ENCODE measurements at places on chromosomes 6 and 20.

DNA sequence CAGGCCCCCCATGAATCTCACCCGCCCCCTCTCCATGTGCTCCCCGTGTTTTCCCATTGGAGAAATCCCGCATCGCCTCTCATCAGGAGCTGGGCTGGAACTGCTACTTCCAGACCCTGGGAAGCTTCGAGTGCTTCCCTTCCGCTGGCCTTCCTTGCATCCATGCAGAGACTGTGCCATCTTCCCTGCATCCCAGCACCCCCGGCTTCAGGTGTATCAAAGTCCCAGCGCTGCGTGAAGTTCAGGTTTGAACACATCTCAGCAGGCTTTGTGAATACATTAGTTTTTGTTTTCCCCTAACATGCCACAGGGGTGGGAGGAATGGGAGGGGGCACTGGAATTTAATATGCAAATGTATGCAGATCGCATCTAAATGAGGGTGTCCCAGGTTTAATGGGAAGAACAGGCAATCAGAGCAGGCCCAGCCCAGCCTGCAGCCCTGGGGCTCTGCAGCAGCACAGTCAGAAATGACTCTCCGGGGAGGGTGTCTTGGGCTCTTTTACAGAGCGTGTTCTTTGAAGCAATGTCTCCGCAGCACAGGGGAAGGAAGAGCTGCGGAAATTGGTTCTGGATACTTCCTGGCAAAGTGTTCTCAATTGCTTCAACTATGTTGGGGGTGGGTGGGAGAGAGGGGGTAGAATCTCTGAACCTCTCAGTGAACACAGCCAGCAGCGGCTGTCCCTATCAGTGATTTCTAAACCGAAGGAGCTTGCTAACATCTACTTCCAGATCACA lies 8.3 kb upstream of the MMP9 start:
- H3K36me3 ChIP-seq = no peaks in the 10 kb centered on the region
- DNase-seq = no peak
- no peaks in the 10 kb centered on the region for H3K27me3 ChIP-seq
- H3K4me1 ChIP-seq = peaks cover 3% of the 10 kb centered on the region

DNA sequence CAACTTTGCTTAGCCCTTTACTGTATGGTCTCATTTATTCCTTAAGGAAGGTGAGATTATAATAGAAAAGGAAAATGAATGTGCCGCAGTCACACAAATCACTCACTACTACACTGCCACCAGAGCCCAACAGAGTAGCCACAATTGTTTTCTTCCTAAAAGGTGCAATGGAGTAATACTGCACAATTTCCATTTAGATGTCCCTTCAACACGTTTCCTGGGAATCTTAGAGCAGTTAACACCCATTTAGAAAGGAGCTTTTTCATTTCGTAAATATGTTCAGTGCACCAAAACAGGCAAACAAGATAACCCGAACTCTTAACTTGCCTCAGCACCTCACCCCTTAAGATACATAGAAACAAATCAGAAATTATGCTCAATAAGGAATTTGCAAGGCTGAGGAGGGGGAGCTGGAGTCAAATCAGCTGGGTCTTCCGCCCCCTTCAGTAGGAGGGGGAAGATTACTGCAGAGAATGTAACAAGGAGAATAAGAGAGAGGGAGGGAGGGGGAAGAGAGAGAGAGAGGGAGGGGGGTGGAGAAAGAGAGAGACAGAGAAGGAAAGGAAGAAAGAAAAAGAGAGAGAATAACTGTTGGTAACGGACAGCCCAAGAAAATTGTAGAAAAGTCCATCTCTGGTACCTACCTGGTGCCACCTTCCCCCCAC lies 155.5 kb downstream of the BCAS1 start:
- peak overlapping the region; percentile 55 for H3K4me3 ChIP-seq
- peak overlapping the region; percentile 71 for H3K27ac ChIP-seq
- DNase-seq = no peak
- peaks cover 9% of the 10 kb centered on the region for H3K4me1 ChIP-seq

DNA sequence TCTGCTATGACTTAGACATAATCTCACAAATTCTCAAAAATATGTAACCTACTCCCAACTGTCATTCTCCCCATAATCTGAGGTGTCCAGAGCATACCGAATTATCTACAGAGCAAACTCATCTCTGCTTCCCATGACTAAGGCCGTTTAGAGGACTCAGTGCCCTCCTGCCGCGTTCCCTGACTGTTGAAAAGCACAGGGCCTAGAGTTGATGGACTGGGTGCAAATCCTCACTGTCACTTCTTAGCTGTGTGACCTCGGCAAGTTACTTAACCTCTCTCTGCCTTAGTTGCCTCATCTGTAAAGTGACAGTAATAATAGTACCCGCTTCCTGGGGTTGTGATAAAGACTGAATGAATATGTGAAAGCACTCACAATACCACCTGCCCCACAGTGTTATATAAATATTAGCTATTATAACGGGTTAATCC lies 4.7 kb upstream of the TUBB2A start:
- DNase-seq = no peak
- no peaks in the 10 kb centered on the region for H3K36me3 ChIP-seq
- no peaks in the 10 kb centered on the region for H3K27me3 ChIP-seq
- peak overlapping the region; percentile 86 for H3K27ac ChIP-seq
- peak overlapping the region; percentile 71 for H3K4me3 ChIP-seq
- H3K4me1 ChIP-seq = peaks cover 75% of the 10 kb centered on the region

DNA sequence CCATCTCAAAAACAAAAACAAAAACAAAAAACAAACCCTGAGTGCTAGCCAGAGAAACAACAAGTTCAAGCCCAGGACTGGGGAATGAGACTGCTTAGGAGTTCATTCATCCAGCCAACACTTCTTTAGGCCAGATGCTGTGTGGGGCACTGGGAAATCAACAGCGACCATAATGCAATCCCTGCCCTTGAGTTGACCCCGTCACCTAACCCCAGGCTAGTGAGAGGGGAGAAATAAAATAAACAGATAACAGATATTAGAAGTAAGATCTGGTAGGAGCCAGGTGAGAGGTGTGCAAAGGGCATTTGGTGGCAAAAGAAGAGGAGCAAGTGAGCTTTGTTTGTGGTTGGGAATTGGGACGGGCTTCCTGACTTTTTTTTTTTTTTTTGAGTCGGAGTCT lies 4.9 kb upstream of the RPL10A start:
- H3K4me3 ChIP-seq = no peak overlapping the region
- H3K4me1 ChIP-seq = peaks cover 2% of the 10 kb centered on the region
- H3K27ac ChIP-seq = no peak overlapping the region
- no peaks in the 10 kb centered on the region for H3K27me3 ChIP-seq
- peaks cover 10% of the 10 kb centered on the region for H3K36me3 ChIP-seq
- DNase-seq = no peak

- no peaks in the 10 kb centered on the region for H3K4me1 ChIP-seq
- DNase-seq = no peak
- no peak overlapping the region for H3K27ac ChIP-seq
- H3K4me3 ChIP-seq = no peak overlapping the region
Observed at GRCh38 chr6:12529364-12530019, 187.1 kb upstream of the PHACTR1 start.

- H3K4me3 ChIP-seq = no peak overlapping the region
- peak overlapping the region; percentile 97 for H3K27ac ChIP-seq
- H3K36me3 ChIP-seq = no peaks in the 10 kb centered on the region
Observed at GRCh38 chr6:56753811-56754210, 111.1 kb upstream of the DST start.

- no peak for DNase-seq
- H3K27me3 ChIP-seq = no peaks in the 10 kb centered on the region
- no peaks in the 10 kb centered on the region for H3K36me3 ChIP-seq
- H3K27ac ChIP-seq = no peak overlapping the region
- no peak overlapping the region for H3K4me3 ChIP-seq
Observed at GRCh38 chr6:30880698-30881252, 3.5 kb upstream of the DDR1 start.

- H3K27me3 ChIP-seq = no peaks in the 10 kb centered on the region
- H3K27ac ChIP-seq = no peak overlapping the region
- no peaks in the 10 kb centered on the region for H3K36me3 ChIP-seq
- DNase-seq = no peak
Observed at GRCh38 chr20:56208121-56208520, 40.4 kb upstream of the MC3R start.

GRCh38 chr6:45637611-45638257 lies 260.0 kb upstream of the SUPT3H start:
- H3K27me3 ChIP-seq = no peaks in the 10 kb centered on the region
- DNase-seq = no peak
- H3K4me3 ChIP-seq = no peak overlapping the region

GRCh38 chr6:8123236-8123635 lies 20.9 kb upstream of the EEF1E1 start:
- no peak overlapping the region for H3K4me3 ChIP-seq
- no peak overlapping the region for H3K27ac ChIP-seq
- H3K27me3 ChIP-seq = no peaks in the 10 kb centered on the region
- H3K4me1 ChIP-seq = peaks cover 8% of the 10 kb centered on the region
- no peaks in the 10 kb centered on the region for H3K36me3 ChIP-seq
- no peak for DNase-seq

GRCh38 chr6:108236791-108237190 lies 24.0 kb downstream of the SNX3 start:
- H3K36me3 ChIP-seq = no peaks in the 10 kb centered on the region
- H3K4me1 ChIP-seq = no peaks in the 10 kb centered on the region
- no peaks in the 10 kb centered on the region for H3K27me3 ChIP-seq
- no peak overlapping the region for H3K27ac ChIP-seq
- no peak for DNase-seq

DNA sequence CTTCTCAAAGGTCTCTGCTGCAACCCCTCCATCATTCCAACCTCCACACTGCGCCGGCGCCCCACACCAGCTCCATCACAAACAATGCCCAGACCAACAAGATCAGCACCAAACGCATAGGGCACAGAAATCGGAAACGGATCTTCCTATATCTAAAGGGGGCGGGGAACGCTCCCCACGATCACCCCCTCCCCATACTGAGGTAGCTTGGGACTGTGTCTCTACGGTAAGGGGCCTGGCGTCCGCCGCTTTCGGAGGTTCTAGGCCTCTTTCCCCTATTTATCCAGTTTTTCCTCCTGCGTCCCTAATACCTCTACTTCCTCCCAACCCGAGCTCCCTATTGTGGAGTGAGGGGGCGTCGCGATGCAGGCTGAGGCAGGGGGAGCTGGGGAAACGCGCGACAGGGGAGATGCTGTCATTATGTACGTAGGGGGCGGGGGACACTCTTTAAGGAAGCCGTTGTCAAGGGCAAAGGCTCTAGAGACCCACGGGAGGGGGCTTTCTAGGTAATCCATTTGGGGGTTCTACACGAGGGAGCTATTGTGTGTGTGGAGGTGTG lies 909 bp downstream of the DNAAF9 start:
- peak overlapping the region; percentile 64 for H3K4me3 ChIP-seq
- no peak for DNase-seq
- H3K27ac ChIP-seq = peak overlapping the region; percentile 46
- no peaks in the 10 kb centered on the region for H3K27me3 ChIP-seq
- peaks cover 20% of the 10 kb centered on the region for H3K4me1 ChIP-seq

GRCh38 chr6:156033598-156033997 lies 578.0 kb upstream of the NOX3 start:
- H3K4me3 ChIP-seq = no peak overlapping the region
- H3K4me1 ChIP-seq = no peaks in the 10 kb centered on the region
- no peak overlapping the region for H3K27ac ChIP-seq
- no peaks in the 10 kb centered on the region for H3K27me3 ChIP-seq
- no peaks in the 10 kb centered on the region for H3K36me3 ChIP-seq

DNA sequence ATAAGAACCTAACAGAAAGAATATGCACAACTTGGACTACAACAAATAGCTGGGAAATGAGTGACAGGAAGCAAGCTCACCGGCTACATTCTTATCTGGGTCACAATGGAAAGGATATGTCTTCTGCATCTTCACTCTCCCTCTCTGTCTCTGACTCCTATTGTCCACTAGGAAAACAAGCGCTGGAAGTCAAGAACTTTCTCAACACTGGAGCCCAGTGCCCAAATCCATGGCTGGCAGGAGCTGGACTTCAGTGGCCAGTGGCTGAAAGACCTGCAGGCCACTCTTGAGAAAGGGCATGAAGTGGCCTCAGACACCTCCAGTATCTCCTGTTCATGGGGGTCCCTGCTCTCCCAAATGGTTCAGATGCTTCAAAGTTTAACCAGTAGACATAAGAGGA lies 62.0 kb downstream of the FAM50B start:
- no peak overlapping the region for H3K27ac ChIP-seq
- no peaks in the 10 kb centered on the region for H3K27me3 ChIP-seq
- H3K36me3 ChIP-seq = no peaks in the 10 kb centered on the region
- peaks cover 40% of the 10 kb centered on the region for H3K4me1 ChIP-seq

DNA sequence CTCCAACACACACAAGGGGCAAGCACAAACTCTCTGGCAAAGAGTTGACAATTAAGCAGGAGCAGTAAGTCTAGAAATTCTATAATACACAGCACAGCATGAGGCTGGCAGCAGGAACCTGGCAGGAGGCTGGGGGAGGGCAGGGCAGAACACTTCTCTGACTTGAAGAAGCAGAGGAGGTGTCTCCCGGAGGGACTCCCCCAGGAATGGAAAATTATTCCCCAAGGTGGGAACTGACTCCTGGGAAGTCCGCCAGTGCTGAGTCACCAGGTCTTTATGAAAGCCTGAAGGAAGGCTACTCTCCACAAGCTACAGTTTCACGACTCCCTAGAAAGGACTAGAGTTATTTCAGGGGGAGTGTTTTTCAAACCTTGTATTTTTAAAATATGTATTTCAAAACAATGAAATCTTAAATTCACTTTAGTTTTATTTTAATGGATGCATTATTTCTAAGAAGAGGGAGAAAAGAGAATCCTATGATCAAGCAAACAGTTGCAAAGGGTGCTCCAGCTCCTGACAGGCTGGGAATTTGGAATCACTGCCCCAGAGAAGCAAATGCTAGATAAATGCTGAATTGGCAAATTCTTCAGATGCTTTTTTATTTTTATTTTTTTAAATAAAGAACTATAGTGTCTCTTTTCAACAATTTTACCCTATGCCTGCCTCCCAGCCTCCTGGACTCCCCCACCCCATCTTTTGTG lies 192.8 kb downstream of the LY86 start:
- no peaks in the 10 kb centered on the region for H3K36me3 ChIP-seq
- no peaks in the 10 kb centered on the region for H3K27me3 ChIP-seq
- H3K4me3 ChIP-seq = no peak overlapping the region
- peak overlapping the region; percentile 21 for H3K27ac ChIP-seq

GRCh38 chr20:24836041-24836533 lies 113.0 kb upstream of the CST7 start:
- no peaks in the 10 kb centered on the region for H3K36me3 ChIP-seq
- DNase-seq = no peak
- peaks cover 27% of the 10 kb centered on the region for H3K27me3 ChIP-seq
- H3K4me3 ChIP-seq = no peak overlapping the region

DNA sequence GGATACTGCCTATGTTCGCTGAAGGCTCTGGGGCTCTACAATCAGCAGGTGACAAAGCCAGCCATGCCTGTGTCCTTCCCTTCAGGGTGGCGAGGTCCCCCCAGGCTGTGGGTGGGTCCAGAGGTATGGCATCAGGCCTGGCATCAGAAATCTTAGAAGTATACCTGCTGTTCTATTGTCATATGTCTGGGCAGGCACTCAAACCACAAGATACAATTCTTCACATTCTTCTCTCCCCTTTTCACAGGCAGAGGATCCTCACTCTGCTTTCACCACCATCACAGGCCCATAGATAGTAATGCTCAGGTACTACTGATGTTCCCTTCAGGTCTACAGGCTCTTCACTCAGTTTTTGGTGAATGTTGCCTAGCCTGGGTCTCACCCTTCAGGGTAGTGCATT lies 1180.0 kb upstream of the CITED2 start:
- H3K27ac ChIP-seq = no peak overlapping the region
- H3K27me3 ChIP-seq = no peaks in the 10 kb centered on the region
- H3K4me1 ChIP-seq = no peaks in the 10 kb centered on the region

- no peak for DNase-seq
- H3K27me3 ChIP-seq = no peaks in the 10 kb centered on the region
- no peak overlapping the region for H3K4me3 ChIP-seq
- no peaks in the 10 kb centered on the region for H3K36me3 ChIP-seq
- H3K4me1 ChIP-seq = no peaks in the 10 kb centered on the region
- no peak overlapping the region for H3K27ac ChIP-seq
Observed at GRCh38 chr6:110629153-110629552, 152.7 kb upstream of the SLC22A16 start.
